Mammary epithelial cell (primary cell): ENCODE measurements at places on chromosomes 6 and 20. TPM values are rescaled to one million over a fixed set of nuclear protein-coding genes. Genes with fewer than 3 reads are reported as not detected.

- DNase-seq, result no peak
These were observed 479.3 kb upstream of the BTBD3 start for GRCh38 chr20:11438412-11438811.

DNA sequence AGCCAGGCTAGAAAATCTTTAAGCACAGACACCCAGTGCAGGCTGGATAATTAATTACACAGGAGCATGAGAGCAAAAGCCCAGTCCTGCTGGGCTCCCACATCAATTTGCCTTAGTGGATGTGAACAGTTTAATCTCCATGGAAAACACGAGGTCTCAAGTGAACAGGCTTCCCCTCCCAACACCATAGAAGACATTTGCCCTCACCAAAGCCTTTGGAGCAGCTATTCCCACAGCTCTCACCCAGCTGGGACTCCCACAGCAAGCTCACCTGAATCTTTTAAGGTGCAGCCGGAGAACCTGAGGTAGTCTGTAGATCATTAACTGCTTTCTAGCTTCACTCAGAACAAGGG is 12.0 kb downstream of the TOMM6 start:
- no peak for DNase-seq

- no peak for DNase-seq
These were observed 122.8 kb upstream of the PHACTR3 start for GRCh38 chr20:59481477-59482018.

The RIPOR3 gene
- total RNA-seq, result not detected in 2 replicates

DNA sequence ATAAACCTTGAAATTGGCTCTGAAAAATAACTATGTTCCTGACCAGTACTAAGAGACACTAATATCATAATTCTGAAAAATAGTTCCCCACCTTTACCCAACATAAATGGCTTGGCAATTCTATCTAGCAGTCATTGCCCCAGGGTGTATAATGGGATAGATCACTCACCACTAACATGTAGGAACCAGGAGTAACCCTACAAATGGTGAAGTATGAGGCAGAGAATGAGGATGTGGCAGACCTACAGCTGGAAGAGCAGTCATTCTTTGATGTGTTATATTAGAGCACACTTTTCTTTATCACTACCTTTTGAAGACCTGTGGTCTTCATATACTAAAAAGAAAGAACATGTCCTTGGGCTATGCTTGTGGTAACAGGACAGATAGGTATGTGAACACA is 136.5 kb upstream of the SYNDIG1 start:
- peak; percentile 75 for DNase-seq

- no peak for DNase-seq
These were observed 208.4 kb downstream of the MYLK4 start for GRCh38 chr6:2542101-2542857.

DNA sequence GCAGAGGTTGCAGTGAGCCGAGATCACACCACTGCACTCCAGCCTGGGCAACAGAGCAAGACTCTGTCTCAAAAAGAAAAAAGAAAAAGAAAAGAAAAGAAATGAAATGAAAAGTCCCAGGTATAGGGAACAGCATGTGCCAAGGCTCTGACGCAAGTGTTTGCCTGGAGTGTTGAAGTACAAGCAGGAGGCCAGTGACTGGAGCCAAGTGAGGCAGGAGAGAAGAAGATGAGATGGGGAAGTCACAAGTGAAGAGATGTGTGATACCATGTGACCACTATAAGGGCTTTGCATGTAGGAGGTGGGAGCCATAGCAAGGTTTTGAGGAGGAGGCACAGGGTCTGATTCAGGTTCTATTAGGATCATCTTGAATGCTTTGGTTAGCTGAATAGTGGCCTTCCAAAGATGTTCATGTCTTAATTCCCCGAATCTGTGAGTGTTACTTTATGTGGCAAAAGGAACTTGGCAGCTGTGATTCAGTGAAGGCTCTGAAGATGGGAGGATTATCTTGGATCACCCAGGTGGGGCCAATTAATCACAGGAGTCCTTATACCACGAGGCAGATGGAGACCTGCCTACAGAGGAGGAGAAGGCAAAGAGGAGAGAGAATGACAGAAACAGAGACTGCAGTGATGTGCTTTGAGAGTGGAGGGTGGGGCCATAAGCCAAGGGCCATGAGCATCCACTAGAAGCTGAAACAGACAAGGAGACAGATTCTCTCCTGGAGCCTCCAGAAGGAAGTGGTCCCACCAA is 91.1 kb upstream of the PTPN1 start:
- DNase-seq, result no peak

DNA sequence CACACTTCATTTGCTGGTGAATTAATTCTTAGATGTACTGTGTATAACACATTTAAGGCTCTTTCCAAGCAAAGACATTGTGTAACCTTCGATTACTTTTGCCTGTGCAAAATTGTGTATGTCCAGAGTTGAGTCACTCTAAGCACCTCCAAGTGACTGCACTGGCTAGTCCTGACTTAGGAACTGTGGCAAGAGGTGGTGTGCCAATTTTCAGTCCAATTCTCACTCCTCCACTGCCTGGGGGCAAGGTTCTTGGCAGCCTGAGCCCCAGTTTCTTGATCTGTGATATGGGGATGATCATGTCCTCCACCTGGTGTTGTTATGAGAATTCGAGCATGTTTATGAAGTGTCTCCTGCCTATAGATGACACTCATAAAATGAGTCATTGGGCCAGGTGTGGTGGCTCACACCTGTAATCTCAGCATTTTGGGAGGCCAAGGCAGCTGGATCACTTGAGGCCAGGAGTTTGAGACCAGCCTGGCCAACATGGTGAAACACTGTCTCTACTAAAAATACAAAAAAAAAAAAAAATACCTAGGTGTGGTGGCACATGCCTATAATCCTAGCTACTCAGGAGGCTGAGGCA is 105.3 kb upstream of the CDYL start:
- no peak for DNase-seq

- no peak for DNase-seq
These were observed 447.3 kb downstream of the HDGFL1 start for GRCh38 chr6:23016696-23017095.

GRCh38 chr20:42688576-42688975 is 501.1 kb downstream of the PTPRT start:
- no peak for DNase-seq

The CST5 gene
- not detected in 2 replicates for total RNA-seq

DNA sequence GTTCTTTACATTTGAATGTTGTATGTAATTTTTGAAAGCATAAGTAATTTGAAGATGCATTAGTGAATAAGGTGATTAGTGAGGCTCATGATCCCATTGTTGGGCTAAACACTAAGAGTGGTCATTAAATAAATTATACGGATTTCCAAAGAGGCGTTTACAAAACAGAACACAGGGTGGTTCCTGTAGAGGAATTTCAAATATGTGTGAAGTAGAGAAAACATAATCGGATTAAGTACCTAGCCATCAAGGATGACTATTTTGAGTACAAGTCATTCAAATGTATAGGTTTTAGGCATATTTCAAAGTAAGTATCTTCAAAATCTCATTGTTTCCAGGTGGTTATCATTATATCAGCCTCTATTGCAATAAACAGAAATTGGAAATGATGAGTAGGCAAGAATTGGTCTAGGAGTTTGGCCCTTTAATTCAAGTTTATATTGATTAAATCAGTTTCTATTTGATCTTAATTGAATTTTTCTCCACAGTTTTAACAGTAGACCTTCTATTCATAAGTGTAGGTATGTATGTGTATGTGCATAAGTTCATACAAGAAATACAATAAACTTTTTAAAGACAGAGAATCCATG is 94.8 kb downstream of the MYLK4 start:
- no peak for DNase-seq

- no peak for DNase-seq
These were observed 1257.2 kb upstream of the EYS start for GRCh38 chr6:66964216-66964615.
